ENCODE measurements at places on chromosomes 3 and 15.
A peak's percentile ranks its signal among the peaks of the same experiment; 100 is the strongest.

DNA sequence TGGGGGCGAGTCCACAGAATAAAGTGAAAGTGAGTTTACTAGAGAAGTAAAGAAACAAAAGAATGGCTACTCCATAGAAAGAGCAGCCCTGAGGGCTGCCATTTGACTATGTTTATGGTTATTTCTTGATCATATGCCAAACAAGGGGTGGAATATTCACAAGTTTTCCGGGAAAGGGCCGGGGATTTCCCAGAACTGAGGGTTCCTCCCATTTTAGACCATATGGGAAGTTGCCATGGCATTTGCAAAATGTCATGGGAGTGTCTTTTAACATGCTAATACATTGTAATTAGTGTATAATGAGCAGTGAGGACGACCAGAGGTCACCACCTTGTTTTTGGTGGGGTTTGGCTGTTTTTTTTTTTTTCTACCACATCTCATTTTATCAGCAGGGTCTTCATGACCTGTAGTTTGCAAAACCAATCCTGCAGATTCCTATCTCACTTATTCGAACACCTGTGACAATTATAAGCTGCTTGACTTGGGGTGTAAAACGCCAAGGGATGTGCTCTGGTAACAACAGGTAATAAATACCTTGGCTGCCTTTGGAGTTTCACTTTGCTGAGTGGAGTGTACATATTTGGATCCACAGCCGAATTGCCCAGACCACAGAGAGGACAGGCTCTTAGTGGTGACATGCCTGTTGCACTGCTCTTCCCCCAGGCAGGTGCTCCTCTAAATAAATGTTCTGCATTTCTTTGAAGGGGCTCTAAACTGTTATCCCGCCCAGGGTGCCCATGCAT lies 43.6 kb downstream of the C2CD4B start:
- no peak for DNase-seq

- DNase-seq, result no peak
These were observed 34.9 kb downstream of the AMOTL2 start for GRCh38 chr3:134339331-134339730.

DNA sequence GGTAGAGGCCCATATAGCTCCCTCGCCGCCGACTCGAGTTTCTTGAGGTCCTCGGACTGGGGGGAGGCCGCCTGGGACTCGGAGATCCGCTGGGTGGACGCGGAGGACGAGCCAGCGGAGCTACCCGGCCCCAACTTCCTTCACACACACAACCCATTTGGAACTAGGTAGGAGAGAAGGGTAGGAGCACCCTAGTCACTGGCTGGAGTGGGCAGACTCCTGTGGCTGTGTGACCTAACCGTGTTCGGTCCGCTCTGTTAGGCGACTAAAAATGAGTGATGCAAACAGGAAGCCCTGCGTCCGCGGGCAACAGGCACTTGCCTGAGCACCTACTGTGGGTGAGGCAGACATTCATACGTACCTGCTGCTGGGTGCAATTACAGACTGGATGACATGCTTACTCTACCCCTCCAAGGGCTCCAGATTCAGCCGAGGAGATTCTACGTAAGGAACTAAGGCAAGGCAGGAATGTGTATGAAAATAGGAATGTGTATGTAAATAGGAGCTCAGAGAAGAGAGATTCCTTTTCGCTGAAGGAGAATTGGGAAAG lies 4.6 kb upstream of the SIN3A start:
- no peak for DNase-seq

DNA sequence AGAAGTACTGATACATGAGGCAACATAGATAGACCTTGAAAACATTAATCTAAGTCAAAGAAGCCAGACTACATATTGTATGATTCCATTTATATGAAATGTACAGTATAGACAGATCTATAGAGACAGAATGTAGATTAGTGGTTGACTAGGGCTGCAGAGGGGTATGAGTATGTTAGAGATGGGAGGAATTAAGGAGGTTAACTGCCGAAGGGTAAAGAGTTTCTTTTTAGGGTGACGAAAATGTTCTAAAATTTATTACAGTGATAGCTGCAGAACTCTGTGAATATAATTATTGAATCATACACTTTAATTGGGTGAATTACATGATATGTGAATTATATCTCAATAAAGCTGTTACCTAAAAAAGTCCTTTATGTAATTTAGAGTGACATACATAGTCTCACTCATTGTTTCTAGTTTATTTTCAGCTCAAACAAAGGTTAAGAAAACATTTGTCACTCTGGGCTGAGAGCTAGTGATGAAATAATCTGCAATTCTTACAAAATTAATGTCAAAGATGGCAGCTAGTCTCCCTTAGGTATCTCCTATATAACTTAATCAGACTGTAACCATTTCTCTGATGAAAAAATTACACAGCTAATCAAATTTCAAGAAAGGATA lies 61.4 kb downstream of the DENND4A start:
- DNase-seq, result no peak

DNA sequence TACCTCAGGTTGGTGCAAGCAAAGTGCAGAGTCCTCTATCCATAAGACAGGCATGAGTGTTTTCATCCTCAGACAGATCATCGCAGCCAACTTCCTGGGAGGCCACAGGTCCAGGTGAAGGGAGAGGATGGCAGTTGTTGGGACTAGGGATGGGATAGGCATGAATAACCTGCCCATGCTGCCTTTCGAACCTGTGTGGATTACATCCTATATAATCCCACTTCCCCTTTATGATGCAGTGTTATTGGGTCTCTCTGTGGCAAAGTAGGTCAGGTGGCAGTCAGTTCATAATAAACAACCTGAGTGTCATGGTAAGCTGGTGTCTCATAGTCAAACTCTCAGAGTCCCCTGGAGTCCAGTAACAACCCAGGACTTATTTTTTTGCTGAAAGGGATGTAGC lies 40.4 kb downstream of the CCR3 start:
- DNase-seq, result no peak

GRCh38 chr3:72899349-72899765 lies 11.5 kb downstream of the GXYLT2 start:
- DNase-seq, result no peak

DNA sequence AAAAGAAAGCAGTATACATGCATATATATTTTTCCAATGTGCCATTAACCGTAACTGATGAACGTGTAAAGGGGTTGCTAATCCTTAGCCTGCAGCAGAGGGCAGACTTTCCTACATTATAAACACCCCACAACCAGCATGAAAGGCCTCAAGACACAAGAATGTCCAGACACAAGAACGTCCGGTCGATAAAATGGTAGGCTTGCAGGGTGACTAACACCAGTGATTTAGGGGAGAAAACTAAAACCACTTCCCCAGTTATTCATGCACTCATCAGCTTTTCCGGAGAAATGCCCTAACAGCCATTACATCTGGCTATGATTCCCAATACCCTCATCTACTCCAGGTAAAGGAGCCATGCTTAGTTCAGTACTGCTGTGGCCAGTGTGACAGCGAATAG lies 57.4 kb downstream of the LRTM1 start:
- DNase-seq, result peak; percentile 7

DNA sequence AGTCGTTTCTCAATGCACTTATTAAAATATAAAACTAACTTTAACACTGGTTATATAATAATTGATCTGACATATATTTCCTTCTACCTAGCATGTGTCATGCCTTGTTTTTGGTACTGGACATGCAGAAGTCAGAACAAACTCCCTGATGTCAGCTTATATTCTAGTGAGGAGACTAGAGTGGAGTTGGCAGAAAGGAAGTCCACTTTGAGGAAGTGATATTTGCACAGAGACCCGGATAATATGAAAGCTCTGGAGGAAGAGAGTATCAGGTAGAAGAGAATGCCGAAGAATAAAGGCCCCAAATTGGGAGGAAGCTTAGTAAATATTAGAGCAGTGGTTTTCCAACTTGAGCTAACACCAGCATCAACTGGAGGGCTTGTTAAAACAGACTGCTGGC lies 24.6 kb upstream of the ZNF280D start:
- DNase-seq, result no peak

DNA sequence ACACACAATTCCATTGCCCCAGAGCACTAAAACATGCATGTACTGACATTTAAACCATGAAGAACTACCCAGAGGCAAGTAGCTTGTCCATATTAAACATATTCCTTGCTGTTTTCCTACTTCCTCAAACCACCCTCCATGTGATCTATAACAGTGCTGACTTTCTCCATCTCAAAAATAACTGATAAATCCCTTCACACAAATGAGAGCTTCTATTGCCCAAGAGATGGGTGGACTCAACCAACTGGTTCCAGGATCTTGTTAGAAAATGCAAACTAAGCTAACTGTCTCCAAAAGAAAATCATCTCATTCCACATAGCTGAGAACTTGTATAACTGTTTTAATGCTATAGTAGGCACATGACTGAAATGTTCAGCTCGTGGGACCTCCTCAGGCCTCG lies 29.6 kb downstream of the DCLK3 start:
- no peak for DNase-seq

DNA sequence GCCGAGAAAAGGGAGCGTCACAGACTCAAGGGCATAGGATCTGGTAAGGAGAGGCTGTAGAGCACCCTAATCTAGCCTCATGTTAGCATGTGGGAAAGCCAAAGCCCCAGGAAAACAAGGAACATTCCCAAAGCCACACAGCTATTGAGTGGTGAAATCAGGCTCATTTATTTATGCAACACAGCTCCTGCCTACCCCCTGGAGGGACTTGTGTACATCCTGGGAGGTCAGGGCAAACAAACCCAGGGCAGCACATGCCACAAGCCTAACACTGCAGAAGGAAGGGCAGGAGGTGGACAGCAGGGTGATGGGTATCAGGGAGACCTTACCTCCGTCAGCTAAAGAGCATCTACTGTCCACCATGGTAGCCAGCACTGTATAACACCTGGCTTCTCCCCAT lies 283.5 kb downstream of the RPLP1 start:
- DNase-seq, result no peak

- DNase-seq, result peak; percentile 50
These were observed 4.8 kb downstream of the CSRNP1 start for GRCh38 chr3:39148435-39149058.

GRCh38 chr3:139559541-139559940 lies 20.0 kb upstream of the RBP1 start:
- DNase-seq, result no peak

- no peak for DNase-seq
These were observed 950.7 kb upstream of the CFAP20DC start for GRCh38 chr3:60000311-60001105.

GRCh38 chr15:41507820-41508290 lies 5.8 kb downstream of the LTK start:
- no peak for DNase-seq

GRCh38 chr3:63937661-63938651 lies 25.8 kb upstream of the SCAANT1 start:
- DNase-seq, result peak; percentile 19

GRCh38 chr15:93129702-93130488 lies 40.9 kb upstream of the RGMA start:
- DNase-seq, result no peak

DNA sequence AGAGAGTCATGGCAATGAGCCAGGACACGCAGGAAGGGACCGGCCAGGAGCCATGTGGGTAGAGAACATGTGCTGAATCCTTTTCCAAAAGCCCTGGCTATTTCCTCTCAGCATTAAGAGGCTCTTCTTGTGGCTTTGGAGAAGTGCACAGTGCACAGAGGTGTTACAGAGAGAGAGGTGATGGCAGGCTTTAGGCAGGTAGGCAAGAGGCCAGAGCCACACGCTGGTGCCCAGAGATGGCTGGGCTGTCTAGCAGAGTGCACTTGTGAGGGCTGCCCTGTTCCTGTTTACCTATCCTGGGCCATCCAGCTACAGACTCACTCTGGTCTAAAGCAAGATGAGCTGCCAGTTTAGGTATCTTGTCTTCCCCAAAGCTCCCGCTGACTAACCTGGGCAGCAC lies 402.6 kb downstream of the OCA2 start:
- no peak for DNase-seq

GRCh38 chr15:63403254-63403945 lies 21.8 kb upstream of the CA12 start:
- DNase-seq, result no peak

GRCh38 chr3:125381743-125382142 lies 6.6 kb upstream of the ZNF148 start:
- no peak for DNase-seq

- no peak for DNase-seq
These were observed 74.9 kb downstream of the BTLA start for GRCh38 chr3:112424394-112424793.

- peak; percentile 37 for DNase-seq
These were observed 67.9 kb downstream of the ULK4 start for GRCh38 chr3:41893977-41894376.

- DNase-seq, result no peak
These were observed 186.6 kb upstream of the ROPN1 start for GRCh38 chr3:124178531-124178930.

DNA sequence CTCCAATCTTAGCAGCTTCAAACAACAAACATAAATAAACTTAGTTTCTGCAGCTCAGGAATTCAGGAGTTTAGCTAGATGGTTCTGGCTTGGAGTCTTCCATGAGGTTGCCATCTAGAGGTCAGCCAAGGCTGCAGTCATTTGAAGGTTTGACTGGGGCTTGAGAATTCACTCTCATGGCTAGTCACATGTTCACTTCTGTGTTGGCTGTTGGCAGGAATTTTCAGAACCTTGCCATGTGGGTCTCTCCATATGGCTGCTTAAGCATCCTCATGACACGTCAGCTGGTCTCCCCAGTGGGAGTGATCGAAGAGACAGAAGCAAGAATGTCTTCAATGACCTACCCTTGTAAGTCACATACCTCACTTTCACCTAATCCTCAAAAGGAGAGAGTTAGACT lies 269.2 kb upstream of the CNTN3 start:
- DNase-seq, result no peak

GRCh38 chr3:41320953-41321641 lies 121.8 kb downstream of the CTNNB1 start:
- no peak for DNase-seq

- no peak for DNase-seq
These were observed 126.5 kb upstream of the MITF start for GRCh38 chr3:69612791-69613190.

DNA sequence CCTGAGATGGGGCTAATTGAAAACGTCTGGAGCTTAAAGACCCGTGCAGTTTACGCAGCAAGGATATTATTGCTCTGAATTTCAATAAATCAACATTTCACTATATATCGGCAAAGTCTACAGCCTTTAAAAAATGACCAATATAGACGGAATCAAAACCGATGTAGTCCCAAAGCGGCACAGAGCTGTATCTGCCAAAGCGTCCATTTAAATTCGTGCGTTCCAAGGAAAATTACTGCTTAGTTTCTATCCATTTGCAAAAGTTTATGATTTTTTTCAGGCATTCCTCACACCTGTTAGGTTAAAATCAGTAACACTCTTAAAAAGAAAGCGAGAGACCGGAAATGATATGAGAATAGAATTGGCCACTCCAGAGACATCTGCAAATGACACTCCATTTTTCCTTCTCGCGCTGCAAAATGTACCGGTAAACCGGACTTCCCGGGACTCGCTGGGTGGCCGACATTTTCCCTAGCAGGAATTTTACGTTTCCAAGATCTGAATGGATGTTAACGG lies 777 bp upstream of the EIF4A2 start:
- peak; percentile 9 for DNase-seq

- no peak for DNase-seq
These were observed 392.9 kb upstream of the ROBO2 start for GRCh38 chr3:76646921-76647562.

DNA sequence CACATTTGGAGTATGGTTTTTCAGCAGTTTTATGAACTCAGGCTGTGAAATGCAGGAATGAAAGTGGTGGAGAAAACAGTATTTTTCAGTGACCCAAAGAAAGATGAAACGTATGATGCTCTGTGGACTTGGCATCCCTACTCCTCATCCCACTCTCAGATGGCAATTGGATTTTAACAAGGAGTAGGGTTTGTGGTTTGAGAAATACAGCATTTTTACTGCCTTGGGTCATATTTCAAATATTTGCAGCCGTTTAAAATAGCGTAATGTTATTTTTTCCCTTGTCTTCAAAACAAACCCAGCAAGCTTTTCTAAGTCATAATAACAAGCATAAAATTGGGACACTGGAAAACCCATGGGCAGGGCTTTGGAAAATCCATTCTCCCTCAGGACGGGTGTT lies 117.2 kb upstream of the LRIG1 start:
- no peak for DNase-seq

Measured in K562 (cell line).